ENCODE measurements at places on chromosomes 7 and 10. TPM values are rescaled to one million over a fixed set of nuclear protein-coding genes. Genes with fewer than 3 reads are reported as not detected.

LIPN gene
- total RNA-seq: not detected

HECW1 gene
- 0.48 TPM for total RNA-seq

COL28A1 gene
- 0.83 TPM for total RNA-seq

DNA sequence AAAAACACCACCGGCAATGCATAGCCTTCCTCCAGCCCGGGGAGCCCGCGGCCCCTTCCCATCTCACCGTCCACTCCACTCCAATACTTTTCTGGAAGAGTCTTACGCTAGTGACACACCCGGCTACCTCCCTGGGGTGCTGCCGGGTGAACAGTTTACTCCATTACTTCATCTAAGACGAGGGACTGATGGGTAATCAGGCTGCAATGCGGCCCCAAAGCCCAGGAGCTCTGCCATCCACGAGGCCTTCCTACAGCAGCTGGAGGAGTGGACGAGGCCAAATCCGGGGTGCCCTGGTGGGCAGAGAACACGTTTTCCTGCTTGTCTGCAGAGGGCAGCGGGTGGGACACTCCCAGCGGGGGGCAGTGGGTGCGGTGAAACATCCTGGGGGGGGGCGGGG lies 356.2 kb upstream of the SHH start:
- no peak for DNase-seq
- no peaks in the 10 kb centered on the region for H3K4me1 ChIP-seq
- H3K27me3 ChIP-seq: peaks cover 87% of the 10 kb centered on the region
- no peak overlapping the region for H3K27ac ChIP-seq
- no peak overlapping the region for H3K4me3 ChIP-seq
- H3K36me3 ChIP-seq: no peaks in the 10 kb centered on the region

GRCh38 chr10:73935895-73936294 lies 25.0 kb downstream of the PLAU start:
- no peak for DNase-seq
- no peak overlapping the region for H3K4me3 ChIP-seq
- H3K27ac ChIP-seq: peak overlapping the region; percentile 37
- peaks cover 63% of the 10 kb centered on the region for H3K4me1 ChIP-seq
- no peaks in the 10 kb centered on the region for H3K27me3 ChIP-seq

GRCh38 chr7:121343302-121343701 lies 14.5 kb downstream of the WNT16 start:
- H3K4me1 ChIP-seq: no peaks in the 10 kb centered on the region
- DNase-seq: no peak
- H3K36me3 ChIP-seq: no peaks in the 10 kb centered on the region
- H3K4me3 ChIP-seq: no peak overlapping the region

- H3K4me1 ChIP-seq: 0 out of 2 replicates have a peak, but pooled peaks cover 6% of the 10 kb centered on the region
- H3K27ac ChIP-seq: 0 out of 2 replicates have a peak overlapping the region, but pooled peaks have one; percentile 13
- DNase-seq: no peak
- H3K36me3 ChIP-seq: no peaks in the 10 kb centered on the region
- H3K27me3 ChIP-seq: no peaks in the 10 kb centered on the region
- H3K4me3 ChIP-seq: no peak overlapping the region
These were observed 47.7 kb downstream of the LRRN3 start for GRCh38 chr7:111138586-111138985.

Data from PC-9 (cell line).